ENCODE measurements at places on chromosomes 12 and 14.

- DNase-seq = peak; percentile 19
Measured at GRCh38 chr12:52521568-52522266, 1.5 kb upstream of the KRT5 start.

GRCh38 chr12:104640956-104641355 is 184.2 kb downstream of the CHST11 start:
- no peak for DNase-seq

- DNase-seq = no peak
Measured at GRCh38 chr14:104477666-104478380, 101.7 kb upstream of the C14orf180 start.

DNA sequence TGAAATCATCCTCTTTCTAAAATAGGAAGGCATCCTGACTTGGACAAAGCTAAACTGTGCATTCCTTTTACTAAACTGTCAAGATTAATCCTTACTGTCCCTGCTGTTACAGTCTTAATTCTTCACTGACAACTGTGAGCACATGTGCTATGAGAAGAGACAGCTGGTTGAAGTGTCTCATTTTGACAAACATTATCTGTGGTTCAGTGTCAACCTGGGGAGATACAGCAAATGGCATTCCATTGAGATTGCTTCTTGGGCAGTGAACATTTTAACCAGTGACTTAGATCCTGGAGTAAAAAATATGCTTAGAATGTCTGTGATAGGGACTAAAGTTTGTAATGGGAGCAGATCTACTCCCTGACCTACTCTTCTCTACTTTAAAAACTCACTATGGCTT is 552.6 kb upstream of the ATP2B1 start:
- no peak for DNase-seq

DNA sequence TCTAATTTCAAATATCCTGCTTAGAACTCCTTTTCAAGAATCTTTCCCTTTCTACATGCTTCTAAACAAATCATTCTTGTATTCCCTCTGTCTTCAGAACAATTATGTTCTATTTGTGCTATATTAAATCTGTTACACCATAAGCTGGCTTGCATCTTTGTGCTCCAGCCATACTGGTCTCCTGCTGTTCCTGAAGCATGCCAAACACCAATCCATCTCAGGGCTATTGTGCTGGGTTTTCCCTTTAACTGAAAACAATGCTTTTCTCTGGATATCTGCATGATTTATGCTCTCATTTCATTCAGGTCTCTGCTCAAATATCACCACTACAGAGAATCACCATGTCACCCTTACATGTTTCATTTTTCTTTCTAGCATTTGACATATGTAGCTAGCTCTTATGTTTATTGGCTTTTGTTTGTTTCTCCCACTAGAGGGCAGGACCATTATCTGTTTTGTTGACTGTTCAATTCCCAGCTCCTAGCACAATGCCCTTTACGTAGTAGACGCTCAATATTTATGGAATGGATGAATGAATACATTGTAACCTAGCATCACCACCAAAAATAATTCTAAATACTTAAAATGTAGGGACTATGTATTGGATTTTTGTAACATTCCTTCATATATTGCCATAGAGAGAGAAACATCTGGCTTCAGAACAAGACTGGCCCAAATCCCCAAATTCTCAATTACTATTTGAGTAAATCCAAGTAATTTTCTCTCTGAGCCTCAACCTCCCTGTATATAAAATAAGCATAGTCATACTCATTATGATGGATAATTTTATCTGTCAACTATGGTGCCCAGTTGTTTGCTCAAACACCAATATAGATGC is 302.0 kb upstream of the SYT1 start:
- DNase-seq = no peak

DNA sequence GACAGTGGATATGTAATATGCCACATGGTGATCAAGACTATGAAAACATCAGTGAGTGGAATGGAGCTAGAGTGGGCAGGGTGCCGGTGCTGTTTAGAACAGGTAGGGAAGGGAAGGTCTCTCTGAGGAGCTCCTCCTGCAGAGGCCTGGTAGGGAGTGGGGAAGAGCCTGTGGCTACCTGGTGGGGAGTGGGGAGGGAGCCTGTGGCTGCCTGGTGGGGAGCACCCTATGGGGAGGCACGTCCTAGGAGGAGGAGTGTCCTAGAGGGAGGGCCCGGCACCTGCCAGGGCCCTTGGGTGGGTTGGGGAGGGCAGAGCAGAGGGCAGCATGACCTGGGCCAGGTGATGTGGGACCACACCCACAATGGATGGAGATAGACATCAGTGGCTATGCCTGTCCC is 122.6 kb downstream of the ADGRD1 start:
- DNase-seq = peak; percentile 21
